ENCODE measurements at places on chromosomes 3 and 15. TPM values are rescaled to one million over a fixed set of nuclear protein-coding genes. Genes with fewer than 3 reads are reported as not detected.
A peak's percentile ranks its signal among the peaks of the same experiment; 100 is the strongest.

FRMD4B gene
- total RNA-seq: not detected

KBTBD8 gene
- 0.86 TPM for total RNA-seq

RHOV gene
- not detected for total RNA-seq

DNA sequence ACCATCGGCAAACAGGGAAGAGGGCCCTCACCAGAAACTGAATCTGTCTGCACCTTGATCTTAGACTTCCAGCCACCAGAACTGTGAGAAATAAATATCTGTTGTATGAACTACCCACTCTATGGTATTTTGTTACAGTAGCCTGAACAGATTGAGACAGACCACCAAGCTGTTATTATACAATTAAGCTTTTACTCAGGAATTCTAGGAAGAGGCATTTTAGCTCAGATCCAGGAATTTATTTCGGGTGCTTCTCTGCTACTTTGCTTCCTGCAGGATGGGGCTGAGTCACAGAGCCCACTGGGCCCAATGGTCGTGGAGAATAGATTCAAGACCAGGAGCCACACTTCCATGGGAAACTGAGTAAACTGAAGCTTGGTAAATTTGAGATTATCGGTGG lies 145.5 kb upstream of the PFN2 start:
- no peaks in the 10 kb centered on the region for H3K27me3 ChIP-seq
- DNase-seq: no peak
- no peak overlapping the region for H3K27ac ChIP-seq
- H3K4me3 ChIP-seq: no peak overlapping the region
- H3K4me1 ChIP-seq: peaks cover 10% of the 10 kb centered on the region

SPSB4 gene
- not detected for total RNA-seq

RLBP1 gene
- not detected for total RNA-seq

GRCh38 chr3:43294975-43295374 lies 8.6 kb downstream of the SNRK start:
- no peak overlapping the region for H3K4me3 ChIP-seq
- no peaks in the 10 kb centered on the region for H3K27me3 ChIP-seq
- no peaks in the 10 kb centered on the region for H3K36me3 ChIP-seq

- no peak for DNase-seq
- 0 out of 2 replicates have a peak, but pooled peaks cover 4% of the 10 kb centered on the region for H3K27me3 ChIP-seq
- H3K4me1 ChIP-seq: no peaks in the 10 kb centered on the region
- H3K36me3 ChIP-seq: no peaks in the 10 kb centered on the region
Observed at GRCh38 chr3:53750253-53751210, 95.7 kb downstream of the CHDH start.

DNA sequence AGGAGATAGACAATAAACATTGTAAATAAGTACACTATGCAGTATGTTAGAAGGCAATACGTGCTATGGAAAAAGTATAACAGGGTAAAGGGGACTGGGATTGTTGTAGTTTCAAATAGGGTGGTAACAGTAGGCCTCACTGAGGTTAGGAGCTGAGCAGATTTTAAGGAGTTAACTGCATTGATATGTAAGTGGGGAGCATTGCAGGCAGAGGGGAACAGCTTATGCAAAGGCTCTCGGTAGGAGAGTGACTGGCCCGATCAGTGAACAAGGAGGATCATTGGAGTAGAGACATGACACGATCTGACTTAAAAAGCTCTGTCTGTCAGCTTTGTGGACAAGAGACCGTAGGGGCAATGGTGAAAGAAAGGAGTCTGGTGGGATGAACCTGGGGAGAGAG lies 46.8 kb downstream of the PCCB start:
- H3K27me3 ChIP-seq: no peaks in the 10 kb centered on the region
- no peaks in the 10 kb centered on the region for H3K36me3 ChIP-seq
- no peak for DNase-seq
- H3K4me3 ChIP-seq: no peak overlapping the region

ENTPD3 gene
- total RNA-seq: not detected

GRCh38 chr15:23877502-23878412 lies 190.7 kb upstream of the NDN start:
- H3K27me3 ChIP-seq: no peaks in the 10 kb centered on the region
- H3K36me3 ChIP-seq: no peaks in the 10 kb centered on the region
- DNase-seq: peak; percentile 51
- no peaks in the 10 kb centered on the region for H3K4me1 ChIP-seq
- no peak overlapping the region for H3K27ac ChIP-seq
- H3K4me3 ChIP-seq: no peak overlapping the region

CYP1A1 gene
- total RNA-seq: not detected

DNA sequence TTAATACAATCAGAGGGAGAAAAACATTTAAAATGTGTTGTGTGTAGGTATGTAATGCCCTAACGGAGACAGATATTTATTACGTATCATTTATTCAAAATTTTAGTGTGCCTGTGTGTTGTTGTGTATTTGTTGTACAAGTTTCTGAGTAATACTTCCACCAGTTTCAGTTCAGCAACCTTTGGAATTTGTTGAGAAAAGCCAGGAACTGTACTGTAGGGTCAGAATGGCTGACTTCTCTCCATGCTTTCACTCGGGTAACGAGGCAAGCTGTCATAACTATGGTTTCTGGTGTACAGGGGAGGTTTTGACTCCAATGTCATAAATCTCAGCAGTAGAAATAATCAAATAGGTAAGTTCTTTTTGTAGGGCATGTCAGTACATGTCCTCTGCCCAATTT lies 23.8 kb upstream of the CNTN6 start:
- H3K4me1 ChIP-seq: no peaks in the 10 kb centered on the region
- DNase-seq: no peak
- no peak overlapping the region for H3K27ac ChIP-seq

- no peaks in the 10 kb centered on the region for H3K36me3 ChIP-seq
- no peak for DNase-seq
- H3K4me1 ChIP-seq: peaks cover 53% of the 10 kb centered on the region
- no peak overlapping the region for H3K27ac ChIP-seq
- H3K27me3 ChIP-seq: no peaks in the 10 kb centered on the region
- H3K4me3 ChIP-seq: no peak overlapping the region
Observed at GRCh38 chr3:158700559-158700958, 28.1 kb upstream of the LXN start.

CTDSPL gene
- total RNA-seq: 22.9 TPM

CLSTN2 gene
- total RNA-seq: not detected

- H3K4me3 ChIP-seq: 0 out of 2 replicates have a peak overlapping the region, but pooled peaks have one; percentile 95
- peaks cover 21% of the 10 kb centered on the region for H3K4me1 ChIP-seq
- no peak overlapping the region for H3K27ac ChIP-seq
- DNase-seq: no peak
- H3K36me3 ChIP-seq: peaks cover 31% of the 10 kb centered on the region
Observed at GRCh38 chr3:23920151-23920655, 3.3 kb downstream of the RPL15 start.

GRCh38 chr3:38154625-38155255 lies 10.6 kb upstream of the OXSR1 start:
- H3K36me3 ChIP-seq: no peaks in the 10 kb centered on the region
- peaks cover 21% of the 10 kb centered on the region for H3K4me1 ChIP-seq
- peak overlapping the region; percentile 75 for H3K27ac ChIP-seq
- no peaks in the 10 kb centered on the region for H3K27me3 ChIP-seq
- H3K4me3 ChIP-seq: 0 out of 2 replicates have a peak overlapping the region, but pooled peaks have one; percentile 5
- no peak for DNase-seq

DNA sequence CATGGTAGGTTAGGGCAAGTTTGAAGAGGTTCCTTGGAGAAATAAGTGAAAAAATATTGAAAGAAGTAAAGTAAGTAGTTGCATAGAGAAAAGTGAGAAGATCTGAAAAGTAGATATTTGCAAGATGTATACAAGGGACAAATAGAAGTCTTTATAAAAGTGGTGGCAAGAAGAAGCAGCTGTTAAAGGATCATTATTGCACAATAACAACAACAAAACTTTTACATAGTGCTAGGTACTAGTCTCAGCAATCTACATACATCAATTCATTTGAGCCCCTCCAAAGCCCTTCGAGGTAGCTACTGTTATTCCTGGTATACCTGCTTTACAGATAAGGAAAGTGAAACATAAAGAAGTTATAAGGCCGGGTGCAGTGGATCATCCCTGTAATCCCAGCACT lies 239.6 kb downstream of the MEIS2 start:
- H3K27ac ChIP-seq: no peak overlapping the region
- no peaks in the 10 kb centered on the region for H3K36me3 ChIP-seq
- no peak overlapping the region for H3K4me3 ChIP-seq
- no peak for DNase-seq
- H3K27me3 ChIP-seq: no peaks in the 10 kb centered on the region
- H3K4me1 ChIP-seq: no peaks in the 10 kb centered on the region

DNA sequence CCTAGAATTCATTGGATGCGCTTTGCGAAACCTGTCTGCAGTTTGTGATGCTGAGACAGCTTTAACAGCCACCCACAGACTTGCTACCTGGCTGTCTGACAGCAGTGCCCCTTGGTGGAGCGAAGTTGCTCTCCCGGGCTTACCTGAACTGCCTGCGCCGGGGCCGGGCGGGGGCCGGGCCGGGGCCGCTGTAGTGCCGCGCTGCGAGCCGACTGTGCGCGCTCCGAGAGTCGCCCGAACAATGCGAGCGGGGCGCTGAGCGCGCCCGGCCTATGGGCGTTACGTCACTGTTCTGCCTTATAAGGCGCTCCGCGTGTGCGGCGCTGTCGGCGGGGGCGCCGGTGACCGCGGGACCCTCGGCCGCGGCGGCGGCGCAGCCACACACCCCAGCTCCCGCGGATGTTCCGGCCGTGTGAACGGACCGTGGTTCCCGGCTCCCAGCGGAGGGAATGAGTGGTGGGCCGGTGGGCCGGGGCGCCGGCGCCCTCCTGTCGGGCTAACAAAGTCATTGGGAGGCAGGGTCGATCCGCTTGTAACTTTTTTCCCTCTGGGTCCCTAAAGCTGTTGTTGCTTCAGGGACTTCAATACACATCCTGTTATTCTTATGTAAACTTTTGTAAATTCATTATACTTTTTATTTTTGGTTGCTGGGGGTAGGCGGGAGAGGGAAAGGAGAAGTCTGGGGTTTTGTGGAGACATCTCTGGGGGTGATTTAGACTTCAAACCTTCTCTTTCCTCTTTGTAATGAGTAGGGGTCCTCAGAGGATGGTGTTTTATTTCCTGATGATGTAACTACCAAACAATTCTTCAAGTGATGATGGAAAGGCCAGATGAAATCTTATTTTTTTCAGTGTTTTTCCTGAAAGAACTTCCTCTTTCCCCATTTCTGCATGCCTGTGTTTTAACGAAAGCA lies 58.5 kb downstream of the CMSS1 start:
- peaks cover 44% of the 10 kb centered on the region for H3K4me1 ChIP-seq
- peak overlapping the region; percentile 95 for H3K4me3 ChIP-seq
- peak; percentile 93 for DNase-seq
- H3K27ac ChIP-seq: peak overlapping the region; percentile 91
- no peaks in the 10 kb centered on the region for H3K27me3 ChIP-seq

DNA sequence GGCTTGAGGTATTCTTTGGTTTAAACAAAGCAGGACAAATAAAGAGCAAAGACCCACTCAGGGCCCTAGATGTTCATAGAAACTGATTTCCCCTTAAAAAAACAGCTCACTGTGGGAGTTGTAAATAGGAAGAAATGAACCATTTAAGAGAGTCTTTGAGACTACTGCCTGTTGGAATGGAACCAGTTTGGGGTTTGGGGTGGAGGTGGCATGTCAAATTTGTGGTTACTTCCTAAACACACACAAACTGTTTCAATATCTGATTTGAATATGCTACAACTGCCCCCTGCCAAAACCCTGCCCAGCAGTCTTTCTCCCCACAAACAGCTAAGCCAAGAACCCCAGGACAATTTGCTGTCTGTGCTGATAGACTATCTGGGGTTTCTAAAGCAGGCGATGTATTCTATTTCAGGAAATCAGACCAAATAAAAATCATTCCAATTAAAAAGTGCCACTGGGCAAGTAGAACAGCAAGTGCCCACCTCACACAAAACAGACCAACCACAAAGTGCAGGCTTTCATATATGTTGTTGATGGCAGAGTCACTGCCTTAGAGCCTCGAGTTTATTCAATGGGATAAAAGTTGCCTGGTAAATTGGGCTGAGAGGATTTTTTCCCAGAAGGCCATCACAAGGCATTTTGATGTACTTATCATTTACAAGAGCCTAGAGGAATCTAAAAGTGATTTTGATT lies 293.9 kb upstream of the PROK2 start:
- H3K4me1 ChIP-seq: peaks cover 10% of the 10 kb centered on the region
- H3K27me3 ChIP-seq: no peaks in the 10 kb centered on the region
- H3K27ac ChIP-seq: no peak overlapping the region
- no peak for DNase-seq
- H3K36me3 ChIP-seq: no peaks in the 10 kb centered on the region
- H3K4me3 ChIP-seq: no peak overlapping the region

- H3K27me3 ChIP-seq: no peaks in the 10 kb centered on the region
- peaks cover 33% of the 10 kb centered on the region for H3K4me1 ChIP-seq
- H3K36me3 ChIP-seq: no peaks in the 10 kb centered on the region
- DNase-seq: no peak
Observed at GRCh38 chr3:134231131-134231530, 19.5 kb downstream of the RYK start.

GRCh38 chr3:108089579-108089978 lies 1.3 kb downstream of the CD47 start:
- no peaks in the 10 kb centered on the region for H3K27me3 ChIP-seq
- H3K36me3 ChIP-seq: no peaks in the 10 kb centered on the region
- peak overlapping the region; percentile 67 for H3K27ac ChIP-seq
- DNase-seq: peak; percentile 39

GRCh38 chr3:147620906-147621305 lies 211.7 kb downstream of the ZIC1 start:
- no peak overlapping the region for H3K27ac ChIP-seq
- peak; percentile 69 for DNase-seq
- H3K27me3 ChIP-seq: no peaks in the 10 kb centered on the region
- no peak overlapping the region for H3K4me3 ChIP-seq
- peaks cover 15% of the 10 kb centered on the region for H3K4me1 ChIP-seq
- no peaks in the 10 kb centered on the region for H3K36me3 ChIP-seq

- H3K4me3 ChIP-seq: no peak overlapping the region
- no peaks in the 10 kb centered on the region for H3K36me3 ChIP-seq
- no peak overlapping the region for H3K27ac ChIP-seq
- peaks cover 21% of the 10 kb centered on the region for H3K4me1 ChIP-seq
- no peaks in the 10 kb centered on the region for H3K27me3 ChIP-seq
Observed at GRCh38 chr3:190309414-190309813, 12.8 kb downstream of the CLDN1 start.

- peaks cover 21% of the 10 kb centered on the region for H3K27me3 ChIP-seq
- no peak overlapping the region for H3K27ac ChIP-seq
Observed at GRCh38 chr3:194078045-194078821, 57.7 kb upstream of the HES1 start.

OIP5 gene
- total RNA-seq: 7.3 TPM

CHMP2B gene
- total RNA-seq: 59.3 TPM

FANCD2OS gene
- not detected for total RNA-seq

SLC28A2 gene
- not detected for total RNA-seq

DNA sequence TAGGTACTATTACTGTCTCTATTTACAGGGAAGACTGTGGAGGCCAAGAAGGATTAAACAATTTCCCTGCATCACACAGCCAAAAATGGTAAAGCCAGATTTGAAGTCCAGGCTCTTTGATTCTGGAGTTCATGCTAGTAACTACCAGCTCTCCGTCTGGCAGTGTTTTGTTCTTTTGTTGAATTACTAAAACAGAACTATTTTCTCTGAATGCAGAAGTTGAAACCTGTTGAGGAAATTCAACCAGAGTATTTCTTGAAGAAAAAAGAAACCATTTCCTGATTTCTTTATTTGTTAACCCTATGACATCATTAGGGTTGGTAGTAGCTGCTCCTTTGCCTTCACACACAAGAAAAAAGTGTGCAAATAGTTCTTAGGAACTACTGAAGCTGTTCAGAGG lies 34.3 kb downstream of the CRTC3 start:
- no peak overlapping the region for H3K27ac ChIP-seq
- no peak for DNase-seq

Measured in GM23248 (cell line).